ENCODE measurements at places on chromosomes 3 and 15. TPM values are rescaled to one million over a fixed set of nuclear protein-coding genes. Genes with fewer than 3 reads are reported as not detected.

RARRES1 gene
- total RNA-seq = 36.8 TPM

TMIE gene
- not detected for total RNA-seq

SOX14 gene
- not detected for total RNA-seq

ARGFX gene
- total RNA-seq = not detected

HRG gene
- total RNA-seq = not detected

MYO1E gene
- 36.6 TPM for total RNA-seq

RFC4 gene
- total RNA-seq = 59.2 TPM

PTX3 gene
- 276 TPM for total RNA-seq

TMEM212 gene
- not detected for total RNA-seq

GPR156 gene
- 0.45 TPM for total RNA-seq

WDR93 gene
- 0.15 TPM for total RNA-seq

SAMMSON gene
- total RNA-seq = not detected
